ENCODE measurements at places on chromosomes 1 and 21.

DNA sequence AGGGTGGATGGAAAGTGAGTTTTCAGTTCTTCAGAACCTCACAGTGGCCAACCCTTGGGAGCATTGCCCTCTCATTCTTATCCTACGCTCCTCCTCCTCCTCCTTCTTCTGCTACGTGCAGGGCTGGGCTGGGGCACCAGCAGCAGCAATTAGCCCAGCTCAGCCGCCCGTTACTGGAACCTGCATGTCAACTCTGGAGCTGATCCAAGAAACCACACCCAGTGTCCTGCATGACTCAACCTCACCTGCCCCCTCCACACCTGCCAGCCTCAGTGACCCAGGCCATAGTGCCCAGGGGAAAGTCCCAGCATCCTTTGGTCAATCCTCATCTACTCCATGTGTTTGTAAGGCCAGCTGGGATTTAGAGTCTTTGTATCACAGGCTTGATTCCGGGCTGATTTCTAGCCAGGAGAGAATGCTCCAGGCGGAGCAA is 12.6 kb downstream of the ELF3 start:
- peak; percentile 28 for DNase-seq

DNA sequence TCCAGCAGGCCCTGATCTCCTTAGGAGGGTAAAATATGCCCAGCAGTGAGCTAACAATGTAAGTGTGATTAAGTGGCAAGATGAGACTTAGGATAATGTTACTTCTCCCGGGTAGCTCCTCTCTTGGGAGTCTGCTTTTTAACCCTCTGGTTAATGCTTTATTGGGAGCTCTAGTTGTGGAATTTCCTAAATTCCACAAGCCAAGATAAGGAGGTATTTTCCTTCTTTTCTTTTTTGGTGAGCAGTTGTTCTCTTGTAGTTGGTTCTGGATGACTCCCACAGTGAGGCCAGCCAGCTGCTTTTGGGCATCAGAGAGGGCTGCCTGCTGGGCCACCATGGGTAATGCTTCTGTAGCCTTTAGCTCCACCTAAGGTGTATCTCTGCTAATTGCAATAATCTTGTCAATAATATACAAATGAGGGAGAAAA is 19.3 kb downstream of the C1orf52 start:
- no peak for DNase-seq

DNA sequence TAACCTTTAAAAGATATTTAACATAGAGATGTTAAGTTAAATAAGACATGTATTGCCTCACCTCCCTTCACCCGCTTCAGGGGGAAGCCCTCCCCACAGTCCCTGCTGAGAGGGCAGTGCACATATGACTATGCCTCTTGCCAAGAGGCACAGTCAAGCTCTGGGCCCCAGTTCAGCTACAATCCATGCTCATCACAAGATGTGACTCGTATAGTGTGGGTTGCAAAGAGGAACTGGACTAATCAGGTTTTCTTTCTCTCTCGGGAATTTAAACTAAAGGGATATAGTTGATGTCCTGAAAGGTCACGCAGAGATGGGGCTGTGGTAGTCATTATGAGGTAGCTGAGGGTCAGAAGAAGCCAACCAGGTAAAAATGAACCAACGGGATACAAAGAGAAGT is 35.6 kb downstream of the LYST start:
- no peak for DNase-seq

DNA sequence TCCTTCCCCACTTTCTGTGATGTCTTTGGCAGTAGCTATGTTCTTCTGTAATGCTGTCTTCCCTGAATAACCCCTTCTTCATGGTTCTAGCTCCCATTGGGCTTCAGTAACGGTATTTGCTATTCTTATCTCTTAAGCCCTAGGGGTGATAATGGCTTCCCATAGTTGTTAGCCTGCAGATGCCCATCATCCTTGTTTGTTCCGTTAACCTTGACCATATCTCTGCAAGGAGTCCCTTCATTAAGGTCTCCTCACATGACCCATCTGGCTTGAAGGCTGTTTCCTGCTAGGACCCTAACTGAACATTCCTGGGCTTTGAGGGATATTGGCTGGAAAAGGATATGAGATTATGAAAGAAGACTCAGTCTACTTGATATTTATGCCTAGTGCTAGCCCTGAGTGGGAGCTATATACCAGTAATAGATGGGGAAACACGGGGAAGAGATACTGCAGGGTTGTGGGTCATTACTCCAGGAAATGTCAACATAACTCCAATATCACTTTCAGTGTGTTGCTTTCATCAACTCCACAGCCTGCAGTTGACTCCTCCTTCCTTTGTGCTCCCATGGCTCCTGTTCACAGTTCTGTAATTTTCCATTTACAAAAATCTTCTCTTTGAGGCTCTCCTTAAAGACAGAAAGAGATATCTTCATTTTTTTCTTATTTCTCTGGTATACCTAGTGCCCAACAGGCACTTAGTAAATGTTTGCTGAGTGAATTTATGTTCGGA is 2.5 kb downstream of the MR1 start:
- no peak for DNase-seq

DNA sequence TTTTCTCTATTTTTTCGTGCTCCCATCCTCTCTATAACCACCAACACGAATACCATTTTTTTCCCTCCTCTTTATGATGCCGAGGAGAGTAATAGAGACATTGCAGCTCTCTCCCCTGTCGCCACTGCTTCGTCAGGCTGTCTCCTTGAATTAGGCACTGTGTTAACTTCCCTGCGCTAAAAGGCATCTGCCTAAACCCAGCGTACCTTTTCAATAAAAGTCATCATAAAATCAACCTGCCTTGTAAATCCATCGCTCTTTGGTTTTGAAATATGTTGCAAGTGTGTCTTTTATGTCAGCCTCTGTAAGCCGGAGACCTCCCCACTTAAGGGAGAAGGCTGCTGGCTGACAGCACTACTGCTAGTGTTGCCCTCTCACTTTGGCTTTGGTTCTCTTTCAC is 8.7 kb downstream of the RNF220 start:
- DNase-seq, result no peak

DNA sequence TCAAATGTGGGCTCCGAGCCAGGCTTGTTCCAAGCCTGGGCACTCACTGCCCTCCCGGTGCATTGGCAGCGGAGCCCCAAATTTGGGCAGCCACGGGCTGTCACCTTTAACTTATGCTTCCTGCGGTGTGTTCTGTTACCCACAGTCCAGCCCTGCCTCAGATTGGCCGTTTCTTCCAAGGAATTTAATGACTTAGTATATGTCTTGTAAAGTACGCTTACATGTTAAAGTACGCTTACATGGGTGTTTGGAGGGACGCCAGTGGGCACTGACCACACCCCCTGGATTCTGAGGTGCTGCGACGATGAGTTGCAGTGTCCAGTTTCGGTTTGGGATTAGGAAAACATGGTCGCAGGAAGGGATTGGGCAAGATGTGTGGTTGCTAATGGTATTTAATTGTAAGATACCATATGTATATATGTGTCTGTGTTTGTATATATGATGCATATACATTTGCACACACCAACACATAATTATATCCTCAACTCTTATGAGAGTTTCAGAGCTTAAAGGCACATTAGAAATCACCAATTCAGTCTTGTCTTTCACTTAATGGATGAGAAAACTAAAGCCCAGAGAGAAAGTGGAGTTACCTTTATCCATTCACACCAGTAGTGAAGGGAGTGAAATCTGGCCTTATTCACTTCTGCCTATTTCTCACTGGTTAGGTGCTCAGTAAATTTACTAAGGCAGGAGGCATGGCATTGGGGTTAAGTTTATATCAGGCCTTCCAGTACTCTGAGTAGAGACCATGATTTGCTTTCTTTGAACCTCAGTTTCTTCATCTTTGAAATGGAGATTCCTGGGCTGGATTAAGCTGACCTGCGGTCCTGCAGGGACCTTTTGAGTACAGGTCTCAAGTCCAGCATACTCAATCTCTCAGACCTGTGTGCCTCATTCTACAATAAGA is 1.0 kb downstream of the SMYD2 start:
- peak; percentile 47 for DNase-seq

- no peak for DNase-seq
These were observed 15.0 kb upstream of the THEM5 start for GRCh38 chr1:151868486-151868885.

DNA sequence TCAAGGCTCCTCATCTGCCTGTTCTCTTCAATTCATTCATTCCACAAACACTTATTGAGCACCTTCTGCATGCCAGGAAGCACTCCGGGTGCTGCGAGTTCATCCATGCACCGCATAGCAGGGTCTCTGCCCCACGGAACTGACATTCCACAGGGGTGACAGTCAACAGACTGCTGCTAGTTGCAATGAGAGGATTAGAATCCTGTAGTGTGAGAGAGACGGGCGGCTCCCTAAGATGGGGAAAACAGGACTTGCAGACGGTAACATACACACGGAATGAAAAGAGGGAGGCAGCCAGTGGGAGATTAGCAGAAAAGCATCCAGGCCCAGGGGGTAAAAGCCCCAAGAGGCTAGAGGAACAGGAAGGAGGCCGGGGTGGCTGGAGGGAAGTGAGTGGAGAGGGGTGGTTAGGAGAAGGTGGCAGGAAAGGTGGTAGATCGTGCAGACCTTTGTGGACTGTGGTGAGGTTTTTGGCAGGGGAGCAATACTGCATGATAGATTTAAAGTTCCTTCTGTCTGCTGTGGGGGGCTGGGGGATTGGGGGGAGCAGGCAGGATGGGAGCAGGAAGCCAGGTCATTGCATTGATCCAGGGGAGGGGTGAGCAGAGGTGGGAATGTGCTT is 6.6 kb downstream of the TNFRSF8 start:
- no peak for DNase-seq

All from NCI-H446 (cell line).